Activated naive CD8-positive, alpha-beta T cell treated with anti-CD3 and anti-CD28 coated beads, Interleukin-2, amount 50 U/mL, for 24 hours (primary cell): ENCODE measurements at places on chromosomes 7 and 10.

- DNase-seq: no peak
Measured at GRCh38 chr10:61835946-61836887, 65.3 kb upstream of the ARID5B start.

DNA sequence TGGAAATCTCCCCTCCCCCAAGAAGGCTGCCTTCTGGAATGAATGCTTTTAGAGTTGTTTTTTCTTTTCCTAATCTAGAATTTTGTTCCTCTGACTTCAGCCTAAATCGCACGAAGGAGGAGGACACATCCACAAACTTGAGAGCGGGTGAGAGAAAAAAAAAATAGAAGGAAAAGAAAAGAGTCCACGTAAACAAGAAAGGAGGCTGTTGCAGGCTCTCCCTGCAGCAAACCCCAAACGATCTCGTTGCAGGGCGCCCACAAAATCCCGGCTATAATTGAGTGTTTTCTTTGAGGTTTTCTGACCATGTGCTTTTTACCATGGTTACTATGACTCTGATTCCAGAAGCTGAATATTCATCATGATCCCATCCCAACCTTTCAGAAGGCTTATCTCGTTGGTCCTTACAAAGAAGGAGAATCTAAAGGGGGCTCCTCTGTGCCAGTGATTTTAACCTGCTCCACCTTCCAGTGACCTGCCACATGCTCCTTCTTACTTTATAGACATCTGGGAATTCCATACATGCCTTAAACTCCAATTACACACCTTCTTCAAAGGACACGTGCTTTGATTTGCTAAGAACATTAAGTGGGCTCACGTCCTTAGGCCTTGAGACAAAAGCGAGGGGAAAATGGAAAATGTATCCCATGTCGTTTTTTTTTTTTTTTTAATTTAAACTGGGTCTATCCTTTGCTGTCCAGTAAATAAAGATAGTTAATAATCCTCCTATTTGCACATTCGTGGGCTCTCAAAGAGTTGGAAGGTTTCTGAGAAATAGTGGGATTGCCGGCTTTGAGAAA, 5.8 kb downstream of the TWIST1 start:
- DNase-seq: no peak

- DNase-seq: no peak
Measured at GRCh38 chr10:94192333-94192732, 170.4 kb downstream of the NOC3L start.

- no peak for DNase-seq
Measured at GRCh38 chr10:14173391-14173705, 157.4 kb downstream of the FRMD4A start.

GRCh38 chr10:1630304-1630703, 107.0 kb downstream of the ADARB2 start:
- no peak for DNase-seq

- no peak for DNase-seq
Measured at GRCh38 chr10:64635906-64636305, 1114.7 kb downstream of the REEP3 start.

GRCh38 chr10:34746094-34746493, 69.0 kb downstream of the PARD3 start:
- no peak for DNase-seq

DNA sequence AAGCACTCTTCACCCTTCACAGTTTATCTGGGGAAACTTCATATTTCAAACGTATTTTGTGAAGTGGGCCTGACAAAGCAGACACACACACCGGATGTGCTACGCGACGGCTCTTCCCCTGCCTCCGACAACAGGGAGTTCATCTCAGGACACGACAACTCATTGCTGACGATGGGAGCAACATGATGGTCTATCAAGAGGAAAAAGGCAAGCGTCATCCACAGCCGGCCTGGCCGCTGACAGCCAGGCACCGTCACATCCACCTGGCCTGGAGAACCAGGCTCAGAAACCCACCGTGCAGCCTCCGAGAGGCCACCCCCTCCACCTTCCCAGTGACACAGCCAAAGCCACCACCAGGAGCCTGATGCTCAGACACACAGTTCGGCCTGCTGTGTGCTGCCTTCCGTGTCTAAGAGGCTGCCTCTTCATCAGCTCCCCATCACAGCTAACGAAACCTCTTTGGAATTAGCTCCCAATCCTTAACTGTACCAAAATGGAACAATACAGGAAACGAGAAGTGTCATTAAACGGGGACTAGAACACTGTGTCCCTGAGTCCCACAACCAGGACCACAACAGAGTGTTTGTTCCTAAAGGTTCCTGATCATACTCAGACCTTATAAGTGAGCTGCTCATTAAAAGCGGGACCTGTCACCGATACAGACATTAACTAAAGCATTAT, 76.7 kb downstream of the SFMBT2 start:
- no peak for DNase-seq

- no peak for DNase-seq
Measured at GRCh38 chr7:90720984-90721760, 125.1 kb downstream of the CDK14 start.

DNA sequence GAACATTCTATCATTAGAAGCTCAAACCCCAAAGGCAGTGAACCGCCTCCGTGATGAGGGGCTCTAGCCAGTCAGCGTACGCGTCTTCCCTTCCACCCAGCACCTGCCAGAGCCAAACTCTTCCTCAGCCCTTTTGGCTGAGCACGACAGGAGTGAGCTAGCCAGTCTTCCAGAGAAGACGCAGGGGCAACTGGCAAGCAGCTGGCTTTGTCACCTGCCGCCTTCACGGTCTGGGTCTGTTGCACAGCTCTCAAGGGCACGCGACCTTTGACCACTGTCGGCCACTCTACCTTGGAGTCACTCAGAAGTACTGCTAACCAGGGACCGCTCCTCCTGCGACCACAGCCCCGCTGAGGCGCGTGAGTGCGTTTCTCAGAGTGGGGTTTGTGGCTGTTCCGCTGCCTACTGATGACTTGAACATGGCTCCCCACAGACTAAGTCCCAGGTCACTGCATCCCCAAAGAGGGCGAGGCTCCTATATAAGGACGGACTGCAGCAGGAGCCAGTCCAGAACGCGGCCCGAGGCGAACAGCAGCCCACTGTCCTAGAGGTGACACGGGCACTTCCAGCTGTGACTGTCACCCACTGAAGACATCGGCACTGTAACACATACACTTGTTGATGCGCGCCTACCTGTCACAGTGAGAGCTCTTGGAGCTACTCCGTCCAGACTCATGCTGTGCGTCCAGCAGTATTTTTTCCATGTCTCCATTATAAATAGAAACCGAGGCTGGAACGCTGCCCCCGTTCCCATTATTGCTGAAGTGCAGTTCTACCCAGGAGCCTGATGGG, 8.4 kb downstream of the BNIP3 start:
- DNase-seq: peak; percentile 16

DNA sequence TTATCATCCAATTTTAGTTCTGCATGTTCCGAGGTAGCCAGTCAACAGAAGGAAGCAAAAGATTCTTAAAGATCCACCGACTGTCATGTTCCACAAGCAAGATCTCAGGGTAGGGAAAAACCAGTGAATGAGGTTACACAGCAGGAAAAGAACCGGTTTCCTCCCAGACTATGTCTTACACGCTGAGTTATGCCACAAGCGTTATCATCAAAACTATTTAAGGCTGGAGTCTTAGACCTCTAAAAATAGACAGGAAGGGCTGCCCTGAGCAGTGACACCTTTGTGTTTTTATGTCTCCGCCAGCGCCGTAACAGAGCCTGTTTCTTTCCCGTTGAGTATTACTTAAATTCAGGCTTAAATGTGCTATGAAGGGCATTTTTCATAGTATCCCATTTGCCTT, 48.3 kb downstream of the PROSER2 start:
- DNase-seq: no peak

DNA sequence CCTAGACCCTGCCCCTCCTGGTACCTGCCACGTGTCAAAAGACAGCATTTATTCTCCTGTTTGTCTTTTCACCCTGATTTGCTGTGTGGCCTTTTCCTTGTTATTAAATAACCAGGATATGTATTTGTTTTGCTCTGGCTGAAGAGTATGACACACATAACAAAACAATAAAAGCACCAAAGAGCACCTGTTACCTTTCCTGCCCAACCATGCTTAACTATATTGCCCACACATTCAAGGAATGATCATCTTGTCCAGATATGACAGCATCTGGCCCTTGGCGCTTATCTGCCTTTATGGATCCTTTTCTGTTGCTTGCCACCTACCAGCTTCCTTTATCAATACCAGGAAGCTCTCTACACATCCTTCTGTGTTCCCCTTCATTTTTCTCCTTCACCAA, 357.7 kb downstream of the FGFR2 start:
- no peak for DNase-seq

- DNase-seq: no peak
Measured at GRCh38 chr10:98516352-98516751, 69.6 kb upstream of the HPS1 start.

GRCh38 chr10:64086083-64086767, 565.0 kb downstream of the REEP3 start:
- no peak for DNase-seq

GRCh38 chr10:70084189-70084588, 31.5 kb downstream of the MACROH2A2 start:
- no peak for DNase-seq

DNA sequence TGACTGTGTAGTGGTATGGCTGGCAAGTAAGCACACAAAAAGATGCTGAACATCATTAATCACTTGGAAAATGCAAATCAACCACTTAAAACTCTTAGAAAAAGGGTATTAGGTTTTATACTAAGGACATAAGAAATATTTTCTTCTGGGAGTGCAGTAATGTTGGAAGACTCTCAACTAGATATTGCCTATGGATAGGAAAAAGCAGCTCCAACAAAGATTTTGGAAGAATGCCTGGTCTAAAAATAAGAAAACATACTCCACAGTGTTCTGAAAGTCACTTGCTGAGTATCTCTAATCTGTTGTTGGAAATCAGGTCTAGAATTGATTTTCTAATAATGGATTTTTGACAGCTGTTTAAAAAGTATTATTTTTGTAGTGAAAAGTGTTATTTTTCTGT, 50.8 kb upstream of the PHYHIPL start:
- DNase-seq: no peak

- DNase-seq: peak; percentile 32
Measured at GRCh38 chr10:77165445-77166208, 472.0 kb downstream of the KCNMA1 start.

DNA sequence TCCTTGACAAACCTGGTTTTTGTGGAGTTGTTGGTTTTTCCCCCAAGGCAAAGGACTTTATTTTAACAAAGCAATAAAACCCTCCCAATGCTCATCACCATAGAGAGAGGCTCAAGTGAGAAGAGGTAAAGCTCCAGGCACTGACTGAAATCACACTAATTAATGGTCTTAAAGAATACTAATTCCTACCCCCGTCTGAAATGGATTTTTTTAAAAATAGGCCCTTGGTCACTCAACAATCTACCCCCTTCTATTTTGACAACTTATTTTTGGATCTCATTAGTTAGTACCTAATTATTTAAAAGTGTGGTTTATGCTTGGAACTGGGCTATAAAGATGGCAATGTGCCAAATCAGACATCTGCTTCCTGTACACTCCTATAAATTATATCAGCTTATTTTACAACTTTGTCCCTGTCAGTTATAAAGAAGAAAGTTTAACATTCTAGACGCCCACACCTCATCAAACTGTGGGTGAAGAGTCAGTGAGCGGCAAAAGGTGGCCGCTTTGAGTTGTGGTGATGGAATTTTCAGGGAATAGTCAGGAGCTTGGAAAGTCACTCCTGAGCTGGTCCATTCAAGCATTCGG, 10.6 kb downstream of the GLI3 start:
- DNase-seq: no peak
